Astrocyte (in vitro differentiated cells and primary cell): ENCODE measurements at places on chromosomes 2 and 18. TPM values are rescaled to one million over a fixed set of nuclear protein-coding genes. Genes with fewer than 3 reads are reported as not detected.

The DQX1 gene
- 0.73 and 0.84 TPM in 2 replicates for total RNA-seq

The RIOK3 gene
- total RNA-seq = 93.2 and 96.0 TPM in 2 replicates

The ABCG5 gene
- total RNA-seq = not detected in 2 replicates

The ZNF521 gene
- total RNA-seq = 43.0 and 48.0 TPM in 2 replicates

The AMER3 gene
- total RNA-seq = 0.07 TPM in 1 of 2 replicates, not detected in the other

The REEP1 gene
- total RNA-seq = 0.61 and 1.1 TPM in 2 replicates

The LOXHD1 gene
- not detected in 2 replicates for total RNA-seq

The NEU2 gene
- not detected in 2 replicates for total RNA-seq

The TUBA3D gene
- total RNA-seq = not detected in 2 replicates

The TGFA gene
- total RNA-seq = 0.55 and 1.4 TPM in 2 replicates

The GALNT14 gene
- total RNA-seq = 2.1 and 2.9 TPM in 2 replicates

The LINC00305 gene
- not detected in 2 replicates for total RNA-seq

The FBXO15 gene
- 1.2 TPM in 2 replicates for total RNA-seq

The SLC14A1 gene
- not detected in 2 replicates for total RNA-seq
